Activated CD4-positive, CD25-positive, alpha-beta regulatory T cell (primary cell): ENCODE measurements at places on chromosomes 7 and 10.

DNA sequence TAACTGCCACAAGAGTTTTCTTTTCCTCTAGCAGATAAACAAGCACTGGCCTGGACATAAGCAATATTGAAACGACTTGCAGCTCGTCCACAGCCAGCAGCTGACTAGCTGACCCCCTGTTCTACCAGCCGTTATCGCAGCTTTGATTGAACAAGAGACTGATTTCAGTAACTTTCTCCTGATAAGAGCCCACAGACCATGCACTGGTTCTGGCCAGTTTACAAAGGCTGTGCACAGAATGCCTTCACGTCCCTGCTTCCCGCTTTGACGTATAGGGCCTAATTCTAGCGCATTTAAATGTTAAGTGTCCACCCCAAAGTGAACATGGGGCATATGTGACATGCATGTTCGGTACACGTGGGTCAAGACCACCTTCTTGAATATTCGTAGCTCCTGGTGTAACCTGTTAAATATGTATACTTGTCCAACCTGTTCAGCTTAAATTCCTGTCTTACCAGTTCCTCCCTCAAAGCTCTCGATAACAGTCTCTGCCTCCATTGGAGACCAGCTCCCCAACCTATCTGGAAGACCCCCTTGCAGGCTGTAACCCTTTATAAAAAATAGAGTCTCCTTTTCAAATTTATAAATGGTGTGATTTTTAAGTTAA, 69.2 kb downstream of the LYZL1 start:
- DNase-seq: no peak

- no peak for DNase-seq
Observed at GRCh38 chr10:97713339-97713825, at the start of gene MARVELD1. MARVELD1 (plus strand) TSS chr10:97713730; CDS start chr10:97713877, 147 bp downstream.

- DNase-seq: no peak
Observed at GRCh38 chr7:155276800-155277375, 20.8 kb upstream of the INSIG1 start.

DNA sequence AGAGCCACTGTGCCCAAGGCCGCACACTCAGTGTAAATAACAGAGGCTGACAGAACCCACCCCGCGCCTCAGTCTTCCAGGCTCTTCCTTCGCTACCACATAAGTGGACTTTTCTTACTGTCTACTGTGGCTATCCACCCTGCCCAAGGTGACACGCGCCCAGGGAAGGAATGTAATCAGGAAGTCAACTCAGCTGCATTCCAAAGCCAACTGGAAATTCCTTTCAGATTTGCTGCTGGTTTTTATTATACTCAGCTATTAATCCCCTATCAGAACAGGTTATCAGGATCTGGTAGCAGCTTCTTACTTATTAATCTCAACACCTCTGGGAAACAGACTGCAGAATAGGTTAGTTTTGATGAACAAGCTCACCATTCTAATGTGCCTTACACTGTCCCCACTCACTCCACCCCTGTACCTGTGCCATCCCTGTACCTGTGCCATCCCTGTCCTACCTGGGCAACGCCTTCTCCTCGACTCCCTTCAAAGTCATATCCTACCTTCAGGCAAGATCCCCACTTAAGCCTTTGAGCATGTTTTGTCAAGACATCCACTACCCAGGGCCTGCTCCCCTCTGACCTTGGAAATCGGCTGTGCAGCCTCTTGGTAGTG, 90.7 kb downstream of the NHLRC2 start:
- DNase-seq: no peak

DNA sequence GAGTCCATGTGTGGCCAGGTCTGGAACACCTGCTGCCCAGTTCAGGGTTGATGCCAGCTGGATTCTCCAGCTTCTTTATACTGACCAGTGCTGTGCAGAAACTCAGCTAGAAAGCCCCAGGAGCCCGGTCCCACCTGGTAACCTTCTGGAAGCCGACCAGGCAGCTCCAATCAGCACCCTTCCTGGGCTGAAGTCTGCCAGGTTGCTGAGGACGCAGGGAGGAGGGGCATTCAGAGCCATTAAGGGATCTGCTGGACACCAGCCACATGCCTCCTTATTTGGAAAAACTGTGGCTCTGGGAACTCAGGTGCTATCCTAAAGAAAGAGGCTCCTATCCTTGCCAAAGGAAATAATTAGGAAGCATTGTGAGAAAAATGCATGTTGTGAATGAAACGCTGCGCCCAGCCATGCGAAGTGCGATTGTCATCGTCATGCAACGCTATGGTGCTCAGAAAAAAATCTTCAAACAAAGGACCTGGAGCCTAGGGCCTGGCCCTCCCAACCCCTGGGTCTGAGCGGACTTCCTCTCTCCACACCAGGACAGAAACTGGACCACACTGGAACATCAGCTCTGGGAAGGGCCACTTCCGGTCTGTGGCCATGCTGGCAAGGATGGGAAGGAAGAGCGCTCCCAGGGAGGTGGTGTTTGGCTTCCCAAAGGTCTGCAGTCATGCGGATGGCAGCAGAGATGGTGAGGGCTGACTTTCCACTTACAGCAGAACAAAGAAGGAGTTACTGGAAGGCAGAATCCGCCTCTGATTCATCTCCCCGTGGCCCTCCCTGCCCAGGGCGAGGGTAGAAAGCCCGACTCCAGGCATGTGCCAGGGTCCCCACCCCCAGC, 90.1 kb downstream of the FAM53B start:
- DNase-seq: no peak

GRCh38 chr10:22228167-22228938, 10.5 kb upstream of the EBLN1 start:
- DNase-seq: no peak

GRCh38 chr7:12572941-12573575, 2.5 kb downstream of the SCIN start:
- no peak for DNase-seq

- DNase-seq: no peak
Observed at GRCh38 chr7:151056283-151056665, 1.4 kb downstream of the CDK5 start.

DNA sequence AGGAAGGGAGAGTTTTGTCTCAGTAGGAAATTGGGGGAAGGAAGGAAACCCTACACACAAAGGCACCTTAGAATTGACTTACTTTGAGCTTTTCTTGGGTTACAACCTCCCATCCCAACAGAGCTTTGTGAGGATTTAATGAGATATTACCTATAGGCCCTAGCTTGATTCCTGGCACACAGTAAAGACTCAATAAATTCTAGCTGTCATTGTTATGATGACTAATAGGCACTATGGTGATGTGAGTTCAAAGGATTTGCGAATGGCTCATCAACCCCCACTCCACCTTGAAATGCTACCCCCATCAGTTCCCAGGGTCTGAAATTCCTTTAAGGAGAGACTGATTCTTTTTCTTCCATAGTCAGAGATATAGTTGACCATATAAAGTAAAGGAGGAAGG, 67.9 kb upstream of the SMNDC1 start:
- no peak for DNase-seq

DNA sequence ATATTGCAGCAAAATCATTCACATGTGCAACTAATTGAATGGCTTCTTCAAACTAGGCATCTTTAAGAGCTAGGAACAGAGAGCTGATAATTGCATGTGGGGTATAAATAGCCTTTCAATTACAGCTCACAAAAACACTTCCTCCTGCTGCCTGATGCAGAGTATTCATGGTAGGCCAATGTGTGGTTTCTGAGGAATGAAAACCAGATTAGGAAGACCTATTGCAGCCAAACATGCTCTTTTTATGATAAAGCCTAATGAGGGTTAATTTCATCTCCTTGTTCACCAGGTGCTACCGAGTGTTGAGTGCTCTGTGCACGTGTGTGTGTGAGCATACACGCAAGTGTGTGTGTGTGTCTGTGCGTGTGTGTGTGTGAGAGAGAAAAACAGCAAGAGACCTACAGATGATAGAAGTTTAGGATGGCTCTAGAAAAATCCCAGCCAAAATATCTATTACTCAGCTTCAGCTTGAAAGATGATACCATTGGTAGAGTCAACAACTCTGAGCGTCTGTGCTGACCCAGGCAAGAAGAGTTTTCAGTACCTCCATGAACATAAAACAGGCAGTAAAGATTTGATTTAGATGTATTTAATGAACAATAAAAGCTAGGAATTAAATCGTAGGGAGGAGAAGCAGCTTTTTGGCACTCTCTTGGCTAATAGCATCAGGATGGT, 448.5 kb upstream of the ANKRD30A start:
- no peak for DNase-seq

DNA sequence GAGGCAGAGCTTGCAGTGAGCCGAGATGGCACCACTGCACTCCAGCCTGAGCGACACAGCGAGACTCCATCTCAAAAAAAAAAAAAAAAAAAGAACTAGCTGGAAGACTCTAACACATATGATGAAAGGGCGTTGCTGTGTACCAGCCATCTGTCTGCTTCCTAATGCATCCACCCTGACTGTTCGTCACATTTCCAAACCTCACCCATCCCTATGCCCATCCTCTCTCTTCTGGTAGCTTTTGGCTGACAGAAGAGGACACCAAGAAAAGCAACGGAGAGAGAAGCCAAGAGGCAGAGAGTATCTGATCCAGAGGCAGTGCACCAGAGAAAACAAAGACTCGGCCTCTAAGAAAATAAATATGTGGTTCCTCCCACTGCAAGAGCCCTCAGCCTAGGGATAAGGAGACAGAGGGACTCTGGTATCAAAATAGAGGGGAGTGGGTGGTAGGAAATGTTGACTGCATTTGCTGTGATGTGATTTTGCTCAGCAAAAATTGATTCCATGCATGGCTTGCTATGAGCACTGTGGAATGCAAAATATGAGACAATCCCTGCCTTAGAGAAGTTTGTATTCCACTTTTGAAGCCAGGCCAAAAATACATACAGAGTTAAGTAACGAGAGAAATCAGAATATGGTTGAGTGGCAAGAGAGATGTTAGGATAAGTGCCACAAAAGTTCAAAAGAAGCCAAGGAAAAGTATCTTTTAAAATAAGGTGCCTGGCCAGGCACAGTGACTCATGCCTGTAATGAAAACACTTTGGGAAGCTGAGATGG, 100.8 kb upstream of the STK17A start:
- DNase-seq: no peak

DNA sequence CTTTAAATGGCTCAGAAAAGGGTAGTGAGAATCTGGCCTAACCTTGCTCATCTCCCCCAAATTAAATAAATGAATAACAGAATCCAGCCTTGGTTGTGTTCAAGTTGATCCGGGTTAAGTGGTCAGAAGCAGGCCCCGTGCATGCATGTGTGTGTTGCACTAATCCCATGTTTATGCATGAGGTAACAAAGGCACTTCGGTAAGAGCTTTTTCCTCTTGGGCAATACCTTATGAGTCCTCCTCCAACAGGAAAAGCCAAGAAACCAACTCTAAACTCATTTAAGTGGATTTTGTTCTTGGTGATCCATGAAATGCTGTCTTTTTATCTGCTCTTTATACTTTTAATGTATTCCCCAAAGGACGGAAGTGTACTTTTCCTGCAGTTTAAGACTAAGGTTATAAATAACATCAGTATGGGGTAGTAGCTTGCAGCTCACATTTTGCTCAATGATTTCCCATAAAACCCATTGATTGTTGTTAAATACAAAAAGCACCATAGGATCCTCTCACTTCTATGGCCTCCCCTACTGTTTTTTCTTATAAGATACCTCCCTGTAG, 104.9 kb upstream of the YAE1 start:
- no peak for DNase-seq

GRCh38 chr10:70592746-70593512, 9.6 kb downstream of the PRF1 start:
- no peak for DNase-seq

GRCh38 chr10:19749185-19749729, 67.0 kb upstream of the PLXDC2 start:
- no peak for DNase-seq

- no peak for DNase-seq
Observed at GRCh38 chr10:7794251-7795026, 6.5 kb downstream of the ATP5F1C start.

- no peak for DNase-seq
Observed at GRCh38 chr10:21934307-21934706, 69.2 kb downstream of the DNAJC1 start.

GRCh38 chr7:138982204-138982623, 1.0 kb upstream of the KIAA1549 start:
- no peak for DNase-seq

DNA sequence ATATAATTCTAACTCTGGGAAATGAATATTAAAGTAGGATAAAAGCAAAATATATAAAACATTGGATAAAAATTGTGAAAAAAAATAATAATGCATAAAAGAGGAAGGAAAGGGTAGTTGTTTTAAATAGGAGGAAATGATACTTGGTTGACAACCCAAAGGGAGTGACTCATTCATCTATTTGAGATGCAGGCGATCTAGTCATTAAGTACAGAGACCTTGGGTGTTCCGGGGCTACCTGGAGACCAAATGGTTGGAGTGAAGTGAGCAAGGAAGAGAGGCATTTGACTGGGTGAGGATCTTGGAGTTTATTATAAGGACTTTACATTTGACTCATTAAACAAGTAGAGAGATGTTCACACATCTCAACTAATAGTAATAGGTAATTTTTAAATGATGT, 111.0 kb downstream of the LRRTM3 start:
- no peak for DNase-seq

DNA sequence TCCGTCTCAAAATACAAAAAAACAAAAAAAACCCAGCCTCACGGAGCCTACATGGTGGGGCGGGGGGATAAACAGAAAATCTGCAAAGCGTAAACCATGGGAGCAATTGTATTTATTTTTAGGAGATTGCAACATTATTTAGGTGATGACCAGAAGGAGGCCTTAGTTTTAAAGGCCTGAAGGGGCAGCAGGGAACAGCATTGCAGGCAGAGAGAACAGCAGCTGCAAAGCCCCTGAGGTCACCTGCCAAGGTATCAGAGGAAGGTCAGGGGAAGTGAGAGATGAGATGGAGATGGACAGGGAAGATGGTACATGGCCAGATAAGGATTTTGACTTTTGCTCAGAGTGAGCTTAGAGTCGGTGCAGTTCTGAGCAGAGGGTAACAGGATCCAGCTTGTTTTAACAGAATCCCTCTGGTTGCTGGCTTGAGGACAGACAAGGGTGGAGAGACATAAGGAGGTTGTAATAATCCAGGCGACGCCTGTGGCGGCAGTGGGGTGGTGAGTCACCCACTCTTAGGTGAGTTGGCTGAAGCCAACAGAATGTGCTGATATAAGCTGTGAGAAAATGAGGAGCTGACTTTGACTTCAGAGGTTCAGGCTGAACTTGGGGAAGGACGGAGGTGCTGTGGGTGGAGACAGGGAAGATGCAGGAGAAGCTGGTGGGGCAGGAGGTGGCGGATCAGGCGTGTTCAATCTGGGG, 82.3 kb upstream of the GTF2I start:
- DNase-seq: no peak

DNA sequence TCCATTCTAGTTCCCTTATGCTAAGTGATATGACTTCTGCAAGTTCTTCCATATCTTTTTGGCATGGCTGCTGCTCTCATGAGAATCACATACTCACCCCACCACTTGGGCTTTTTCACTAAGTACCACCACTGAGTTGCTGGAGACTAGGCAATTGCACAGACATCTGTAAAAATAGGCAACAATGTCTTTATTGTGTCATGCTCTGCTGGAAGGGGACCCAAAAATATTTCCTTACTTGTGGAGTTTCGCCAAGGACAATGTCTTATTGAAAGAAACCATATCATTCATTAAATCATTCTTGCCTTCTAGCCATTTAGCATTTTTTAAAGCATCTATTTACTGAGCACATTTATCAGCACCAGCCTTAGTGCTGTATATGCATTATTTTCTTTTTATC, 17.4 kb upstream of the ASZ1 start:
- no peak for DNase-seq

- DNase-seq: no peak
Observed at GRCh38 chr7:113825832-113826231, 93.0 kb downstream of the PPP1R3A start.

- DNase-seq: no peak
Observed at GRCh38 chr10:106930751-106931150, 233.8 kb downstream of the SORCS1 start.
